ENCODE measurements at places on chromosomes 12 and 14.

GRCh38 chr12:48164451-48164850, 7.1 kb upstream of the ASB8 start:
- no peak for DNase-seq

DNA sequence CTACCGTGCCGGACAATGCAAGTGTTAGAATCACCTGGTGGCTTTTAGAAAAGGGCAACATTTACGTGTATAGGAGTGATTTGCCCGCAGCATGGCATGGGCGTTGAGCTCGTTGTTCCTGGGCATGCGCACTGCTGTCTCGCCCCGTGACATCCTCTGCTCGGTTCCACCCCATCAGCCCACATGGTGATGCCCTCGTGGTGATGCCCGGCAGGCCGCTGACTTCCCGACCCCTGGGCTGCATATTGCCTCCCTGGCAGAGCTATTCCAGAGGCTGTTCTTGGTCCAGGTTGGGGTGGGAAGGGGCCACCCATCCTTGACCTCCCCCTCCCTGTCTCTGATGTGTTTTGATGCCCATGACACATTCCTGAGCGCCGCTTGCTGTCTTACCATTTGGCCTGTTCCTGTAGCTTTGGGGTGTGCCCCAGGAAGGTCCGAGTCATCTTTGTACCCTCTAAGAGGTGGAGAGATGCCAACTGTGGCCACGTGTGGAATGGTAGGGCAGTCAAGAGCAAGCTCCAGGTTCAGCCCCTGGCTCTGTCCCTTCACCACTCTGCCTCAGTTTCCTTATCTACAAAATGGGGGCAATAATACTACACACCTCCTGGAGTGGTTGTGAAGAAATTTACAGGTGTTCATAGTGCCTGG, 4.8 kb downstream of the HIP1R start:
- DNase-seq, result no peak

DNA sequence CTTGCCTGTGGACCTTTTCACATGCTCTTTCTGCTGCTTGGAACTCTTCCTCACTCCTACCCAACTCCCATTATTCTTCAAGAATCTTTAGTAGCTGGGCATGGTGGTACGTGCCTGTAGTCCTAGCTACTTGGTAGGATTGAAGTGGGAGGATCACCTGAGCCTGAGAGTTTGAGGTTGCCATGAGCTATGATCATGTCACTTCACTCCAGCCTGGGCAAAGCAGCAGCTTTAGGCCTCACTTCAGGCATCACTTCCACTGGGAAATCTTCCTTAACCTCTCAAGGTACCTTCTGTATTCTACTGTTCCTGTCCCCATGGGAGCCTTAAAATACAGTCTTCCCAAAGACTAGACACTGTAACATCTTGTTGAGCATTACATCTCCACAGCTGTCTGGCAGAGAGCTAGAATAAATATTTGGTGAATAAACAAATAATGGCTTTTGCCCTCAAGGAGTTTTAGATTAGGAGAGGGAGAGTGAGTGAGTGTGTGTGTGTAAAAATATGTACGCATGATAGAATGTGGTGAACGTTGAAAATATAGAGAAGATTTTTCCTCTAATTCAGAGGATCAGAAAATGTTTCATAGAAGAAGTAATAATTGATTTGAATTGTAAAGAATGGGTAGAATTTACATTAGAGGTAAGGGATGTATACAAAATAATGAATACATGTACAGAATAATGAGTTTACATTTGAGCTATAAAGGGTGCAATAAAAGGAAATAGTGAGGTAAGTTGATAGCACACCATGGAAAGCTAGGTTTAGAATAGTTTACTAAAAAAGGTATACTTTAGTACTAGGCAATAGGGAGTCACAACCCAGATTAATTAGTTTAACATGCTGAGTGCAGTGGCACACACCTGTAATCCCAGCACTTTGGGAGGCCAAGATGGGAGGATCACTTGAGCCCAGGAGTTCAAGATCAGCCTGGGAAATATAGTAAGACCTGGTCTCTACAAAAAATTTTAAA, 29.2 kb upstream of the BMAL2 start:
- DNase-seq, result no peak

DNA sequence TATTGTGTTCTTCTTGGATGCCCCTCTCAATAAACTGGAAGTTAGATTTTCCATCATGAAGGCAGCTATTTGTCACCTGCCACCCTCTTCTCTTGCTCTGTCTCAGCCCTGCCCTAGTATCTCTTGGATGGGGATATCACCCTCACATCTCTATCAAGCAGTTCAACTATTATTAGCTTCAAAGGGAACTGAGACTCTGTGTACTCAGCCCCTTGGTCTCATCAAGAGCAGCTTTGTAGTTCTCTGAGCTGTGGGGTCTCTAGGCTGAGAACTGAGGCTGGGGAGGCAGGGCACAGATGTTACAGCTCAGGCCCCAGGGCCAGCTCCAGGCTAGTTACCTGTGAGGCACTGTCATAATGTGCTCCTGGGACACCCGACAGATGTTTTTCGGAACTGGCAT, 130.3 kb downstream of the DAD1 start:
- DNase-seq, result no peak

DNA sequence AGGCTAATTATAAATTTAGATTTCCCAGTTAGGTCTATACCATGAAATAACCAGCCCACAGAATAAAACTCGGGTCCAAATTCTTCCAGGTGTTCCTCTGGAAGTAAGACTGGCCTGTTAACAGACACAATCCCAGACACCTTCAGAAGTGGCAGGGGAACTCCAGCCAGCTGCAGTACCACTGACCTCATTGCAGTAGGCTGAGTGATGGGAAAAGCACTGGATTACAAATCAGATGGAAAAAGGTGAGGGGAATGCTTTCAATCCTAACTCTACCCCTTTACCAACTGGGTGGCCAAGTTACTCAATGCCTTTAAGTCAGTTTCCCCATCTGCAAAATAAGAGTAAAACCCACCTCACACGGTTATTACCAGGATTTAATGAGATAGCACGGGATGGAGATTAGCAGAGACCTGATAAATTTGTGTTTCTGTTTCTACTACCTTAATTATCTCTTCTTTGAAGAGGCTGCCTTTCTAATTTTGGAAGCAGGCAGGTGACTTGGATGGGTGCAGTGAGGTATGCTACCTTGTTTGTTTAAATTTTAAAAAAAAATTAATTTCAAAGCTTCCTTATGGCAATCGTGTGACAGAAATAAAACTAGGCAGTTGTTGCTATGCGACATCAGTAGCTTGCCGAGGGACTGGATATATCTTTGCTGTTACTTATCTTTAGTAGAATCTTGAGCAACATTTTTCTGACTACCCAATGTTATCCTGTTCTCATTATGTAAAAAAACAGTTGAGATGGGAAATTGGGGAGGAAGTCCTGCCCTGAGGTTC, 167.3 kb upstream of the GRIN2B start:
- no peak for DNase-seq

GRCh38 chr12:101885912-101886561, 8.7 kb downstream of the DRAM1 start:
- no peak for DNase-seq

DNA sequence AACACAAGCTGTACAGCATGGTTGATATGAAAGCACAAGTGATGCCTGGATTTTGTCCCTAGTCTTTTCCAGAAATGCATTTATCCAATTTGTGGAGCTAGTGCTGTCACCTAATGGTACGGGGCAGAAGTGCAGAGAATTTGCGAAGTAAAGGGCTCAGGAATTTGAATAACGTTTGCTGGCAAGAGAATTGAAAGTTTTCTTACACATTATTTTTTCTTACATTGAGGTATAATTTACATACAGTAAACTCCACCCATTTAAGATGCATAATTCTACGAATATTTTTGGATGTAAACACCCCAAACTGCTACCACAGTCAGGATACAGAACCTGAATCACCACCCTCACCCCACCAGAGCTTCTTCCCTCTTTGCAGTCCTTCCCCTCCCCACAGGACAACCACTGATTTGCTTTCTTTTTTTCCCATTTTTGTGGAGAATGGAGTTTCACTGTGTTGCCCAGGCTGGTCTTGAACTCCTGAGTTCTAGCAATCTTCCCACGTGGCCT, 3.5 kb downstream of the AICDA start:
- DNase-seq, result no peak

DNA sequence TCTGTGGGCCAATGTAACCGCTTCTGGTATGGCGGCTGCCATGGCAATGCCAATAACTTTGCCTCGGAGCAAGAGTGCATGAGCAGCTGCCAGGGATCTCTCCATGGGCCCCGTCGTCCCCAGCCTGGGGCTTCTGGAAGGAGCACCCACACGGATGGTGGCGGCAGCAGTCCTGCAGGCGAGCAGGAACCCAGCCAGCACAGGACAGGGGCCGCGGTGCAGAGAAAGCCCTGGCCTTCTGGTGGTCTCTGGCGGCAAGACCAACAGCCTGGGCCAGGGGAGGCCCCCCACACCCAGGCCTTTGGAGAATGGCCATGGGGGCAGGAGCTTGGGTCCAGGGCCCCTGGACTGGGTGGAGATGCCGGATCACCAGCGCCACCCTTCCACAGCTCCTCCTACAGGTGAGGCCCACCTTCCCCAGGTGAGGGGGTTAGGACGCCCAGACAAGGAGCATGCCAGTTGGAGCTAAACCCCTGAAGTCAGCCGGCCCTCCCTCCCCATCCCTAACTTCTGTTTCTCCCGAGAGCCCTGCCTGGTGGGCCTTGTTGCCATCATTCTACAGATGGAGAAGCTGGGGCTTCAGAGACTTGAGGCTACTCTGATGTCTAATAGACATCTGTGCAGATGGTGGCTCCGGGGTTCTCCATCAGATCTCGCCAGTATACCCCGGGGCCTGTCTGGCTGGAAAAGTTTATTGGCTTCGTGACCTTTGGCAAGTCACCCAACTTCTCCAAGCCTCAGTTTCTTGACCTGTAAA, 25.3 kb downstream of the PAPLN start:
- DNase-seq, result no peak

- DNase-seq, result no peak
Measured at GRCh38 chr12:30613119-30613830, 82.4 kb downstream of the IPO8 start.

- DNase-seq, result no peak
Measured at GRCh38 chr12:129868575-129868974, 35.2 kb downstream of the TMEM132D start.

GRCh38 chr14:43855556-43855955, 651.5 kb downstream of the FSCB start:
- DNase-seq, result no peak

- DNase-seq, result no peak
Measured at GRCh38 chr12:22672951-22673350, 48.0 kb downstream of the ETNK1 start.

DNA sequence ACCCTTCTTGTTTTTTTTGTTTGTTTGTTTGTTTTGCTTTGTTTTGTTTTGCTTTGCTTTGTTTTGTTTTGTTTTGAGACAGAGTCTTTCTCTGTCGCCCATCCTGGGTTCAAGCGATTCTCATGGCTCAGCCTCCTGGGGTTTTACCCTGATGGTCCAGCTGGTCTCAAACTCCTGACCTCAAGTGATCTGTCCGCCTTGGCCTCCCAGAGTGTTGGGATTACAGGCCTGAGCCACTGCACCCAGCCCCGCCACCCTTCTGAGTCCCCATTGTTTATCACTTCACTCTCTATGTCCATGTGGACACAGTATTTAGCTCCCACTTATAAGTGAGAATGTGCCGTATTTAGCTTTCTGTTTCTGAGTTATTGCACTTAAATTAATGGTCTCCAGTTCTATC, 36.9 kb upstream of the BICD1 start:
- no peak for DNase-seq

DNA sequence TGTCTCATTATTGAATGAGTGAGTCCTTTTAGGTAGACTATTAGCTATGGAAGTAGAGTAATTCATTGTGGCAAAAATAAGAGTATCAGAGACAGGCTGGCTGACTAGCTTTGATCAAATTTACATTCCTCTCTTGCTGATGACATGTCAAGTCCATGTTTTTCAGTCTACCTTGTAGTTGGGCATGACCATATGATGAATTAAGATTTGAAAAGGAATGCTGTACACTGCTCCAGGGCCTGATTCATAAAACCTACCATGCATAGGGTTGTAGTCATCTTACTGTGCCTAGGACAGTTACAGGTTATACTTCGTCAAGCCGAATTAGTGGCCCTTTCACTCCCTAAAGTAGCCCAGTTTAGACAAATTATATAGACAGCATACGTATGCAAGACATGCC, 545.7 kb upstream of the MIS18BP1 start:
- no peak for DNase-seq

GRCh38 chr12:23911574-23911973, 37.9 kb downstream of the SOX5 start:
- DNase-seq, result no peak

GRCh38 chr12:9667403-9668160, 1.9 kb upstream of the CLEC2D start:
- no peak for DNase-seq

DNA sequence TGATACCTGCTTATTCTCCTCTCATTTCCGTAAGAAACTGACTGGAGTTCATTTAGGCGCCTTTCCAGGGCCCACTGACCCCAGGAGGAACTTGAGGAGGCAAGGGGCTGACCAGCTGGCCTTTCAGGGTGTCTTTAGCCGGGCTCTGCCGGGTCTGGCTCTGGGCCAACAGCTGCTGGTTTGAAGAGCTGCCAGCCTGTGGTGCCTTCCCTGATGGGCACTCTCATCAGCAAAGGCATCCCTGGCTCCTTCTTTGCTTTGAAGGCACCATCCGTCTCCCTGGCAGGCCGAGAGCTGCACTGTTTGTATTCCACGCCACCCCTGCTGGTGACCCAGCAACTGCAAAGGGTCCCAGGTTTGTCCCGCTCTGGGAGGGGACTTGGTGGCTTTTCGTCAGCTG, 42.0 kb downstream of the IQSEC3 start:
- DNase-seq, result no peak

Measured in SIG-M5 (cell line).